ENCODE measurements at places on chromosomes 7 and 10.

- no peak for DNase-seq
Observed at GRCh38 chr7:184294-185264, 7.8 kb upstream of the FAM20C start.

- DNase-seq, result no peak
Observed at GRCh38 chr7:38413784-38414183, 140.3 kb upstream of the TARP start.

DNA sequence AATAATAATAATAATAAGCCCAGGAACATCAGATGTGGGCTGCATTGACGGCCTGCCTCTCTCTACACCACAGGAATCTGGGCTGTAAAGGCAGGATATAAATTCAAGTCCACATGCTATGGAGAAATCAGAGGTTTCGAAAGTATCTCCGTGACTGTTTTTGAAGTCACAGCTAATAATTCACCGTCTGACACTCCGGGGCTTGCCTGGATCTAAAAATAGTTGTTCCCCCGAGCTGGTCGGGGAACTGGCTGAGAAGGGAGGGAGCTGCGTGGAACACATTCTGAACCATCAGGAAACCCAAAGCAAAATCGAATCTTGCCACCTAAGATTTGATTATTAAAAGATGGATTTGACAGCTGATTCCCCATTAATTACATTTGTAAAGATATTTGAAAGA is 35.4 kb downstream of the KLF6 start:
- DNase-seq, result no peak

DNA sequence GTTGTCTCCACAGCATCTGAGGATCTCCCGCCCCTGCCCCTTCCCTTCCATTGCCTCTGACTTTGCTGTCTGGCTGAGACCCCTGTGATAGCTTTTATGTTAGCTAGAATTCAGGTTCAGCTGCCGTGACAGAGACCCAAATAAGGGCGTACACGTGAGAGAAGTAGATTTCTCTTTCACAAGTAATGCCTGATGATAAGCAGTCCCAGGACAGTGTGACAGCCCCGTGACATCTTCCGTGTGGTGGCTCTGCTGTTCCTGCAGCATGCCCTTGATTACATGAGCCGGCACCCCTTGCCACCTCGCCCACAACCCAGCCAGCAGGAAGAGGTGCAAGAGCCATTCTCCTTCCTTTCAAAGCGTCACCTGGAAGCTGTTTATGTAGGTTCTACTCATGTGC is 130.9 kb upstream of the PODXL start:
- no peak for DNase-seq

GRCh38 chr10:17174626-17175025 is 26.8 kb downstream of the TRDMT1 start:
- DNase-seq, result no peak

DNA sequence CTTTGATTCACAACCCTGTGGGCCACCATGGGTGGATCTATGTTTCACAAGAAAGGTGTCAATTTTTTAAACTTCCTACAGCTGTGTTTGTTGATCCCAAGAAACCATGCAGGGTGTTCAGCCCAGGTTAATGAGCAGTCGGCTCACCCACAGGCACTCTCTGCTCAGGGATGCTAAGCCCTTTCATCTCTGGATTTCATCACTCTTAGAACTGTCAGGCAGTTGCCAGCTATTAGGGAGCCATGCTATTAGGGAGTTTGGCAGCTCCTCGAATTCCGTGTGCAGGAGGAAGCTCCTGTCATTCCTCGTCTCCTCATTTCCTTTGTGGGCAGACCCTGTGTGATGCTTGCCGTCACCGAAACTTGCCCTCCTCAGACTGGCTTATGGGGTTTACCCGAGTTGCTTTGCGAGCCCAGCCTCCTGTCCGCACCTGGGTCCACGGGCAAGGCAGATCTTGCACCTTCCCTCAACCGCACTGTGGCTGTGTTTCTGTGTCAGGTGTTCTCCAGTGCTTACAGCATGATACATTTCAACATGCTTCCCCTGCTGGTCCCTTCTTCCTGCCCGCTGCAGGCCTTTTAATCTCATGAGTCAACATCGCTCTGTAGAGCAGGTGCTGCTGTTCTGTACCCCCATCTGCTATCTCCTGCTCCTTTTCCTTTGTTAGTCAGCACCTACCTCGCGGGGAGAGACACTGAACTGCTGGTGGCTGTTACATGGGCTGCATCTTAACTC is 509.8 kb downstream of the SUGCT start:
- DNase-seq, result no peak

GRCh38 chr7:71459132-71459531 is 327.2 kb downstream of the GALNT17 start:
- no peak for DNase-seq

- DNase-seq, result no peak
Observed at GRCh38 chr7:32158751-32159745, 88.8 kb upstream of the PDE1C start.

GRCh38 chr10:78420946-78421735 is 387.5 kb downstream of the RPS24 start:
- no peak for DNase-seq

GRCh38 chr10:111323389-111323966 is 246.6 kb downstream of the ADRA2A start:
- no peak for DNase-seq

DNA sequence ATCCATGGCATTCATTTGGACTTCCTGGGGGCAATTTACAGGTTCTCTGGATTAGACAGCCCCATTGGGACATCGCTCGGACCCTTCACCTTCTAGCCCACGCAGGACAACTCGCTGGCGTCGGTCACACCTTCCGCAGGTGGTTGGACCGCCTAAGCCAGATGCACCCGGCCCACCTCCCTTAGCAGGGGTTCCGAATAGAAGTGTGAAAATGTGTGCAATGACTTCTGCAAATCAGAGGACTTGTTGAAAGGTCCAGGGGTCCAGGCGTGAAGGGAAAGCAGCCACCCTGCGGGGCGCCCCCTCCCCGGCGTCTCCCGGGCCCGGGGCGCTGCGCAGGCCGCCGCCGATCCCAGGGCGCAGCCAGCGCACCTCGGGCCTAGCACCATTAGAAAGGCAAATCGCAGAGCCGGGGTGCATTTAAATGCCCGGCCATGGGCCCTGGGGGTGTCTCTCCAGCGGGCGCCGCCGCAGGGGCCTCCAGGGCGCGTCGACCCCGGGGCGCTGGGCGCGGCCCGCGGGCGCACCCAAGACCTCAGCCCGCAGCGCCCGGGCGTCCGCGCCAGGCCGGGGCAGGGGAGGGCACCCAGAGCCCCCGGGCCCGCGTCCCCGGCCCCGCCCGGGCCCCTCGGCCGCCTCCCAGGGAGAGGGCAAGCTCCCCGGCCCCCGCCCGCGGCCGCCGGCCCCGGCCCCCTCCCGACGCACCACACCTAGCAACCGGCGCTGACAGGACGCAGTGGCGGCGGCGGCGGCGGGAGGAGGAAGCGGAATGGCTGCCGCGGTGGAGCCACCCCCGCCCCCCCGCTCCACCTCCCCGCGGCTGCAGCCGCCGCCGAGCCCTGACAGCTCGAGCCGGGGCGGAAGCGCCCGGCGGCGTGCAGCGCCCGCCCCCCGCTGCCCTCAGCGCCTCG is 1.2 kb downstream of the JAZF1 start:
- DNase-seq, result peak; percentile 44

DNA sequence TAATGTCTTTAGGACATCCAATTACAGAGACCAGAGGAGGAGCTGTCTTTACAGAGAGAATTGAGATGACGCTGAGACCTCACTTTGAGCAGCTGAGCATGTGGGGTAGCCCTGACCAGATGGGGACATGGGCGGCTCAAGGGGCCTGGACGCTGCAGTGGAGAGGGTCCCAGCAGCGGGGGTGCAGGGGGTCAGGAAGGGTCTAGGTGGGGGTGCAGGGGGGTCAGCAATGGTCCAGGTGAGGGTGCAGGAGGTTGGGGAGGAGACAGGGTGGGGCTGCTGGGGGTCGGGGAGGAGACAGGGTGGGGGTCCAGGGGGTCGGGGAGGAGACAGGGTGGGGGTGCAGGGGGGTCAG is 43.2 kb upstream of the CFAP46 start:
- DNase-seq, result no peak

- no peak for DNase-seq
Observed at GRCh38 chr7:158025686-158026600, 561.7 kb downstream of the PTPRN2 start.

DNA sequence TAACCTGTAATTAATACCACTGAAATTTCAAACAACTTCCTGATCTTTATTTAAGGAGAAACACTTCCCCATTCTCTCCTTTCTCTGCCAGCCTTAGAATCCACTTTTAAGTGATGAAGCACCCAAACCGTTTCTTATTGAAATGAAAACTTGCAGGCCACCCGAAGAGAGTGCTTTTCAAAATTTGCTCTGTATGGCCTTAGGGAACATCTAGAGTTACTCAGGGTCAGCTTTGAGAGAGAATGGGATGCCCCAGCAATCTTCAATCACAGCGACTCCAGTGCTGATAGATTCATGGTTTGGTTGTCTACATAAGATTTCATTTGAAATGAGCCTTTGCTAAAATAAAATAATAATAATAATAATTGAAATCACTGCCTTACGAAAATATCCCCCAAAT is 323.1 kb downstream of the PCLO start:
- DNase-seq, result no peak

- no peak for DNase-seq
Observed at GRCh38 chr7:124784879-124785818, 19.6 kb upstream of the GPR37 start.

DNA sequence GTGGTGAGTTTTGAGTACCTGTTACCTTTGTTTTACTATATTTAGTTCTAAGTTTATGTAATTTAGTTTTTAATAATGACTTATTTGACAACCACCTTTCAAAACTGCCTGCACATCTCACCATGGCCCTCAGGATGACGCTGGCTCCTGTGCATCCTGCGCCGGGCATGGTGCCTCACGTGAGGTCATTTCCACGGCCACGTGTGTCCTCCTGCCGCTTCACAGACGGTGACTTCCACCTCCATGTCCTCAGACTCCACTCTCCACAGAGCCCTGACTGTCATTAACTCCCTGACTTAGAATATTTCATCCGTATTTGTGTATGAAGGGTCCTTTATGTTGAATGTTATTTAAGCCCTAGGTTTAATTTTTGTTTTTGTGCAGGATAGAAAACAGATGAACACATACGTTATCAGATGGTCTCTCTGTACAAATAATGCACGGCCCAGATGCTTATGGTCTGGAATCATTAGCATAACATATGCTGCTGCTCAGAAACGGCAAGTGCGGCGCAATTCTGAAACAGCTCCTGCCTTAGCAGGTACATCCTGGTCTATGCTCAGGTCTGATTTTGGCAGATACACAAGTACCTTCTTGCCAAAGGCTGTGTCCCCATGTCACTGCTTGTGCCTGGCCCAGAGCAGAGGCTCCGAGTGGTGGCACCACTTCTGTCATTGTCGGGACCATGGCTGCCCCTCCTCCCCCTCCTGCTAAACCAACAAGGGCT is 155.8 kb downstream of the WDR37 start:
- DNase-seq, result no peak

DNA sequence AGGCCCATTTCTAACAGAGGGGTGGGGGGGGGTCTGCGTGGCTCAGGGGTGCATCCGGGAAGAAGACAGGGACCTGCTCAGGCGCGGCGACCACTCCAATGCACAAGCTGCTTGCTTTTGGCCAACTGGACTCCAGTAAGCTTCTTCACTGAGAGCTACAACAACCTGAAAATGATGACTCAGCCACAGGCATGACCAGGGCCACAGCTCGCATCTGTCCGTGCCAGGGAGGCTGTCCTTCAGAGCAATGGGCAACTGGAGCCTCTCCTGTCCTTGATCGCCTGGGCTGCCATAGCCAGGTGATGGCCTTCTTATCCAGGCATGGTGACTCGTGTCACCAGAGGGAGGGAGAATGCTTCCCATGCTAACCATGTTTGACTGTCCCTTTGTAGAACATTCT is 81.6 kb upstream of the RNF32 start:
- no peak for DNase-seq

DNA sequence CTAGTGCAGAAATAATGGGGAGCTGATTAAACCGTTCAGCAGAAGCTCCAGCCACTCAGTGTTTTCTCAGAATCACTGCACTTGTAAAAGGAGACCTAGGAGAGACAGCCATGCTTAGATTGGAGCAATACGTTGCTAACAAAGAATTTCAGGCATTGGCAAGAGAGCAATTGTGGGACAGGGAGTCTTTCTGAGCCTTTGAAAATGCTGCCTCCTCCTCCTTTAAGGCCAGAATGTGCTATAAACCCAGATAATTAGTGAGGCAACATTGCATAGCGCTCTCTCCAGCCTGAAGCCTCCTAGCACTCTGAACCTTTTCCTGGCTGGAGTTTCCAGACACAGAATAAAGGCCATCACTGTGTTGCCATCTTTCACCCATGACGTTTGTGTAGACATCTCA is 18.5 kb upstream of the PTPRN2 start:
- no peak for DNase-seq

- no peak for DNase-seq
Observed at GRCh38 chr7:1021366-1021765, 23.0 kb upstream of the GPR146 start.

- DNase-seq, result no peak
Observed at GRCh38 chr10:112701211-112701877, 248.7 kb upstream of the TCF7L2 start.

DNA sequence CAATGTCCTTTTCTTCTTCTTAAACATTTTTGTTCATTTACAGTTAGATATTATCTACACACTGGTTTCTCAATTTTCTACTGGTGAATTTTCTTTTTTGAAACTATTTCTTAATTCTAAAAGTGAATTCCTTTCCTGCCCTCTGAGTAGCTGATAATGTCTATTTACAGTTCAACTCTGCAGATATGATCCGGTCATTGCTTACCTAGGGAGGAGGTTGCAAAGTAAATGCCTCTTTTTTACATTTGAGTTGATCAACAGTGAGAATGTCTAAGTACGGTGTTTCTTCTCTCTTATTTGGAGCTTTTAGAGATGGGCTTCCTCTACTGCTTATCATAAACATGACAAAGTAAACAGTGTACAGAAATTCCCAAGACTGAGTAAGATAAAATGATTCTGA is 20.6 kb upstream of the ORC5 start:
- DNase-seq, result no peak

- DNase-seq, result no peak
Observed at GRCh38 chr10:107701943-107702342, 537.4 kb upstream of the SORCS1 start.

- no peak for DNase-seq
Observed at GRCh38 chr7:4683043-4683883, 1.2 kb downstream of the FOXK1 start.

DNA sequence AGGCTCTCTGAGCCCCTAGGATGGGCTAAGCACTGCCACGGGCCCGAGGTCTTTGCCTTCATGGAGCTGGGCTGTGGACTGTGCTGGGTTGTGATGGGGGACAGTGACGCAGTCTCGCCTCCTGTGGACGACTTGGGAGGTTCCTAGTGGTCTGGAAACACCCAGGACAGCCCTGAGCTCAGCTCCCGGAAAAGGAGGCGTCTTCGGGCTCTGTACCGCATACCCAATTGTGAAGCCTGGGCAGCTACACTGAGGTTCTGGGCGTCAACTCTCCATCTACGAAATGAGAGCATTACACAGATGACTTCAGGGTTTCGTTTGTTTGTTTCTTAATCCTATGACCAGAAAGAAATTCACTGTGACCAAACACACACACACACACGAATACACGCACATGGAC is 79.6 kb upstream of the KAT6B start:
- DNase-seq, result no peak

- no peak for DNase-seq
Observed at GRCh38 chr7:148480479-148481146, 110.0 kb upstream of the C7orf33 start.
